Stimulated activated CD8-positive, alpha-beta memory T cell treated with anti-CD3 and anti-CD28 coated beads, Interleukin-2, amount 100 ng/mL, for 48 hours (primary cell): ENCODE measurements at places on chromosomes 4 and X.

GRCh38 chr4:107835406-107835805, 10.7 kb downstream of the SGMS2 start:
- DNase-seq: no peak

GRCh38 chr4:55184600-55185523, 59.5 kb upstream of the KDR start:
- peak; percentile 5 for DNase-seq

- DNase-seq: no peak
Observed at GRCh38 chrX:17814059-17814458, 47.0 kb downstream of the RAI2 start.

GRCh38 chrX:56764153-56764974, 35.3 kb downstream of the NBDY start:
- DNase-seq: no peak

DNA sequence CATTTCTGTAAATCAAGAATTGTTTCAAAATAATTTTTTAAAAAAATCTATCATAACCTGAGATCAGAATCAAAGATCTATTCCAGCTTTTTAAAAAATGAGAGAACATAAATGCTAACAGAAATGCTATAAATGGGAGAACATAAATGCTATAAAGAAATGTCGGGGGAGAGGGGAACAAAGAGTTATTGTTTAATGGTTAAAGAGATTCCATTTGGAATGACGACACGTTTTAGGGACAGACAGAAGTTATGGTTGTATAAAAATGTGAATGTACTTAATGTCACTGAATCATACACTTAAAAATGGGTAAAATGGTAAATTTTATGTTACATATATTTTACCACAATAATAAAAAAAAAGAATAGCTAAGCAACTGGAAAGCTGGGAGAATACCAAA, 127.1 kb downstream of the ATRX start:
- no peak for DNase-seq

DNA sequence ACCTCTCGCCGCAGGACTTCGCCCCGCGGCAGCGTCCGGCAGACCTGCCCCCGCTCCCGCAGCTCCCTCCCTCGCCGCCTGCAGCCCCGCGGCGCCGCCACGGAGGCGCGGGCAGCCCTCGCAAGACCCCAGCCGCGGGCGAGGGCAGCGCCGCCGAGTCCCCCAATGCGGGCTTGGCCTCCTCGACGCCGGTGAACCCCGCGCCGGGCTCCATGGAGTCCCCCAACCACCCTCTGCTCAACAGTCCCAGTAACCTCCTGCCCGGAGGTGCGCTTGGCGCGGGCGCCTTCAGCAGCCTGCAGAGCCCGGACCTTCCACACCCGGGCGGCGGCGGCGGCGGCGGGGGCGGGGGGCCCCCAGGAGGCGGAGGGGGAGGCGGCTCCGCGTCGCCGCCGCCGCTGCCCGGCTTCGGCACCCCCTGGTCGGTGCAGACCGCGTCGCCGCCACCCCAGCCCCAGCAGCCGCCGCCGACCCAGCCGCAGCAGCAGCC, 1.2 kb downstream of the CPEB2 start:
- DNase-seq: peak; percentile 55

DNA sequence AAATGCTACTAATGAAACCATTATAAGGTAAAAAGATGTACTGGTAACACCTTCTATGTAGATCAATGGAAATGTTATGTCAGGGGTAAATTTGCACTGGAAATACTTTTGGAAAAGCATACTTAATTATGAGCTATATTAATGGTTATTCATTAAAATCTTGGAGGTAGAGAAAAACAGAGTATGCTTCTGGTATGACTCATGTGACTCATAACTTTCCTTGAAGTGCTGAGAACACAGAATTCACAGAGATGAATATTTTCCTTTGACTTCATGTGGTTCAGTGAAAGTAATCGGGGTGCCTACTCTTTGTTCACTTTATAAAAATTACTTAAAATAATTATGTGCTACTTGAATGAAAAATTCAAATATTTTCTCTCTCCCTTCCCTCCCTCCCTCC, 254.2 kb downstream of the KCTD8 start:
- no peak for DNase-seq

DNA sequence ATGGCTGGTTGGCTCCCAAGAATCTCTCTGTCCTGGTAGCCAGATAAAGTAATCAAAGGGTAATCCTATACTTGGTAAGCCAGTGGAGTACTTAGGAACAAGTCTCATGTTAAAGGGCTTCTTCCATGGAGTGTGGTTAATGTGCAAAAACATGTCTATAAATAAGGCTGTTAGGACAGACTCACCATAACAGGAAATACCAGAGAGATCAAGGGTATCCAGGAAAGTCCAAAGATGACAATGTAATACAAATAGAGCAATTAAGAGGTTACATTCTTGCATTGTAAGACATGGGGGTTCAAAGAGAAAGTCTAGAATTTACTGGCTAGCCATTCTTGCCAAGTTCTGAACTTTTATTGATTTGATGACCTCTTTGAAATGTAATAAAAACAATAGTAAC, 61.9 kb upstream of the ZCCHC13 start:
- no peak for DNase-seq

GRCh38 chr4:75030649-75031235, 97.8 kb downstream of the PARM1 start:
- DNase-seq: no peak

DNA sequence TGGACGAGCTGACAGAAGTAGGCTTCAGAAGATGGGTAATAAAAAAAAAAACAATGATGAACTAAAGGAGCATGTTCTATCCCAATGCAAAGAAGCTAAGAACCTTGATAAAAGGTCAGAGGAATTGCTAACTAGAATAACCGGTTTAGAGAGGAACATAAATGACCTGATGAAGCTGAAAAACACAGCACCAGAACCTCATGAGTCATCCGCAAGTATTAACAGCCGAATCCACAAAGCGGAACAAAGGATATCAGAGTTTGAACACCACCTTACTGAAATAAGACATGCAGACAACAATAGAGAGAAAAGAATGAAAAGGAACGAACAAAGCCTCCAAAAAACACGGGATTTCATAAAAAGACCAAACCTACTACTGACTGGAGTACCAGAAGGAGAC, 10.5 kb downstream of the NELFA start:
- DNase-seq: no peak
